ENCODE measurements at places on chromosomes 11 and 22.

- DNase-seq, result no peak
Measured at GRCh38 chr11:1926156-1927025, 6.9 kb downstream of the TNNT3 start.

DNA sequence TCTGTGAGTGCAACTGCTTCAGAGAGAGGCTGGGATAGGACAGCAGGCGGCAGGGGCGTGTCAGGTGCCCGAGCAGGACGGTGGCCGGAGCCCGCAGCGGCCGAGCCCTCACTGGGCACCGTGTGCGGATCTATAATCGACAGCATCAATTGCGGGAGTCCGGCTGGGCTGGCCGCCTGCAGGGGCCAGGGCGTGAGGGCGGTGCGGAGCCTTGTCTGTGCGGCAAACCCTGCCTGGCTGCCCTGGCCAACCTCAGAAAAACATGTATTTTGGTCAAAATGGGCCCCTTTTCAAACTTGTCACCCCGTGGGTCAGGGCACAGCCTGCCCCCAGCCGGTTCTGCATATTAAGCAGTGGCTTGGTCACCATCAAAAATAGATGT is 91.3 kb upstream of the KCNQ1OT1 start:
- DNase-seq, result peak; percentile 23

GRCh38 chr11:74550991-74551753 is 41.2 kb upstream of the POLD3 start:
- no peak for DNase-seq

DNA sequence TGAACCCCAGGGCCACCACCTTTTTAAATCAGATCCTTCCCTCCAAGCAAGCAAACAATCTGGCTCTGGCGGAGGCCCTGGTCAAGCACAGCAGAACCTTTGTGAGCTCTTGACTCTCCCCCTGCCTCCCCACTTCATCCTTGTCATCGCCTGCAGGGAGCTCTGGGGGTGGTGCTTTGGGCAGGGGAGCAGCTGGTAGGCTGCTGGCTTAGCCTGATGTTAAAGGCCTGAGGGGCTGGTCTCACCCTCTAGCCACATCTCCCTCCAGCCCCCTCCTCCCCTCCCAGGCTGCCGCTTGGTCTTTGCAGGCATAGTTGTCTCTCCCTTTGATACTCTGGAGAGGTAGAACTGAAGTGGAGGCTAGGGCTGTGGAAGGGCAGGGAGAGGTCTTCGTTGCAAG is 50.9 kb downstream of the THAP12 start:
- no peak for DNase-seq

GRCh38 chr11:65891219-65892136 is 1.0 kb downstream of the CCDC85B start:
- DNase-seq, result no peak

GRCh38 chr11:78829146-78829545 is 254.5 kb upstream of the NARS2 start:
- DNase-seq, result no peak

- DNase-seq, result no peak
Measured at GRCh38 chr22:31093086-31093850, 12.2 kb downstream of the SMTN start.

- no peak for DNase-seq
Measured at GRCh38 chr11:116414357-116414880, 358.4 kb downstream of the BUD13 start.

- no peak for DNase-seq
Measured at GRCh38 chr11:5224538-5225479, 2.1 kb downstream of the HBB start.

DNA sequence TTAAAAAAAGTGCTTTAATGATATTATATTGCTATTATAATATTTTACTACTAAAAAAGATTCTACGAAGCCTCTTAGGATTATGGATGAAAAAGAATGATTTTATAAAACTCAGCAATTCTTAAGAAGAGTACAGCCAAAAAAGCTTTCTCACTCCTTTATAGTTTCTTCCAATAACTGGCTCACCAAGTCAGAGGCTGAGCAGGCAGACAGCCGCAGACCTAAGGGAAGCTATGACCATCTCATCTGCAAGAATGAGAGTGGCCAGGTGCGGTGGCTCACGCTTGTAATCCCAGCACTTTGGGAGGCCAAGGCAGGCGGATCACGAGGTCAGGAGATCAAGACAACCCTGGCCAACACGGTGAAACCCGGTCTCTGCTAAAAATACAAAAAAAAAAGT is 12.7 kb upstream of the EMID1 start:
- DNase-seq, result no peak

- DNase-seq, result no peak
Measured at GRCh38 chr11:68009391-68010089, 587 bp upstream of the ALDH3B1 start.

DNA sequence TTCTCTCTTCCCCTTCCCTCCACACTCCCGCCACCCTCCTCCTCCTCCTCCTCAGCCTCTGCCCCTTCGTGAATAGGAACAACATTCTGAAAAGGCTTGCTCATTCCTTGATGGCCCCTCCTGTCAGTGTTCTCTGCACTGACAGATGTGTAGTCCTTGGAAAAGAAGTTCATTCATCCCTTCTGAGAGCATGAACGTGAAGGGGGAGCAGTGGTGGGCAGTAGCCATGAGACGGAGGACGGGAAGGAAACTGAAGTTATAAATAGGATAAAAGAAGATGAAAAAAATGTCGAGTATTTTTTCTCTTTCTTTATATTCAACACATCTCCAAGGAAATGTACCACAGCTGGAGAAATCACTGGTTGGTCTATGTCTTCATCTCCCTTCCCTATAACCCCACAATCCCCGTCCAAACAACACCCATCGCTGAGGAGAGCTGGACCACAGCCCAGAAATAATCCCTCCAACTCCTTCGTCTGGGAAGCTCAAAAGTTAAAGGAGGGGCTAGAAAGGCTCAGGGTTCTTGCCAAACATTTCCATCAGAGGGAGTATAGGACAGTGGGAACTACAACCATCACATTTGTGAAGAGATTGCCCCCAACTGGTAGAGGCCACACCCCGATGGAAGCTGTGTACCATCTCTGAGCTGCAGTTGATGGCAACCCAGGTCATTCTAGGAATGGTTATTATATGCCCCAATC is 33.5 kb downstream of the ETS1 start:
- no peak for DNase-seq

GRCh38 chr11:131331010-131331409 is 39.4 kb upstream of the NTM start:
- no peak for DNase-seq

- no peak for DNase-seq
Measured at GRCh38 chr11:74321487-74322188, 10.2 kb upstream of the P4HA3 start.

GRCh38 chr11:122661182-122661945 is 5.8 kb downstream of the UBASH3B start:
- no peak for DNase-seq

DNA sequence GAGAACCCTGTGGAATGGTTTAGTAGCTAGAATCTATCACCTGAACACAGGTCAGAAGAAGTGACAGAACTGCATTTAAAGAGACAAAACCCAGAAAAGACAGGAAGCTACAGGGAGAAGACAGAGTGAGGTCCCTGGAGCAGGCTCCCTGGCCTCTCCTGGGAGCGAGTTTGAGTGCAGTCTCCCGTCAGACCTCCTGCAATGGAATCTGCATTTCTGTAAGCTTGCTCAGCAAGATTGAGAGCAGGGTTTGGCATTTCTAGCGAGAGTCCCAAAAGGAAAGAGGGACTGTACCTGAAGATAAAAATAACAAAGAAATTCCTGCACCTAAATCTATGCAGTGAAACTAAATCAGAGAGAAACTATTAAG is 74.2 kb downstream of the MORC2 start:
- no peak for DNase-seq
